ENCODE measurements at places on chromosomes 11 and 22.

- peak; percentile 48 for DNase-seq
Observed at GRCh38 chr22:36386351-36386899, 1.3 kb downstream of the MYH9 start.

GRCh38 chr11:27699926-27700350 is 317 bp downstream of the BDNF start:
- no peak for DNase-seq

- no peak for DNase-seq
Observed at GRCh38 chr11:1138097-1138496, 19.7 kb upstream of the MUC5AC start.

GRCh38 chr22:44494497-44494896 is 3.5 kb downstream of the RTL6 start:
- no peak for DNase-seq

DNA sequence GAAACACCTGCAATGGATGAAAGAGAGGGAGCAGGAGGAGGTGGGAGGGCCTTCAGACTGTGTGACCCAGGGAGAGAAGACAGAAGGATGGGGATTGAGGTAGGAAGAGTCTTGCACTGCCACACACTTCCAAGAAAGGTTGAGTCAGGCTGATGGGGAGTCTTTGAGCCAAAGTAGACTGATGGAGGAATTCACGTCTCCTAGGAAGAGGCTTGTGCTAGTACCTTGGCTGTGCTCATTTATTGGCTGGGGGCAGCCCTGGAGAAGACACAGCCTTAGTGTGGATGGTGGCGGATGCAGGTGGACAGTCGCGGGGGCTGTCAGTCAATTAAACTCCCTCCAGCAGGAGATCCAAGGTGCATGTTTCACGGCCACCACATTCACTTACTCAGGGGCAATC is 16.2 kb upstream of the ACCSL start:
- DNase-seq: no peak

DNA sequence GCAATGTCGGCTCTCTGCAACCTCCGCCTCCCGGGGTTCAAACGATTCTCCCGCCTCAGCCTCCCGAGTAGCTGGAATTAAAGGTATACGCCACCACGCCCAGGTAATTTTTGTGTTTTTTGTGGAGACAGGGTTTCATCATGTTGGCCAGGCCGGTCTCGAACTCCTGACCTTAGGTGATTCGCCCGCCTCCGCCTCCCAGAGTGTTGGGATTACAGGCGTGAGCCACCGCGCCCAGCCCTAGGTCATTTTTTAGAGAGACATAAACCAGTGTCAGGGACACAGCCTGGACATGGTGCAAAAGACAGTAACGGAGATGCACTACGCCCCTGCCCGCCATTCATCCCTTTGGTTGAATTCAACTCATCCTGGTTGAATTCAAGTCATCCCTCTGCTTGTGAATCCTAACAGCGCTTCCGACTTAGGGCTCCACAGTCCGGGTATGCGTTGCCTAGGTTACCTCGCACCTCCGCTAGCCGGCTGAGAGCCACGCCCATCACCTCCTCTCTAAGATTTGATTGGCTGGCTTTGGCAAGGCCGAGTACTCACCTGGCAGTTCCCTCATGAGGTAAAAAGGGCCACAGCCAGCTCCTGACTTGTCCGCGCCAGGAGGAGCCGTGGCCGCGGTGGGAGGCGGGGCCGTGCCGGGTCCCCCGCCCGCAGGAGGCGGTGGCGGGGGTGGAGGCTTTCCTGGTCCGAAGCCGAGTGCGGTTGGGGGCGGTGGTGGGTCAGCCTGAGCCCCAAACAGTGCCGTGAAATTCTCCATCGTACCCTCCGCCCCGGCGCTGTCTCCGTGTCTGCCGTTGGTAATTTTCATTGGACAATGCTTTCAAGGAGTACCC is at the start of gene MED19:
Gene MED19 (minus strand): TSS at position 802 of the 842 bp plus-strand sequence. CDS start 36 bp downstream, at position 766.
- peak; percentile 90 for DNase-seq

GRCh38 chr11:28153586-28153985 is 45.4 kb downstream of the METTL15 start:
- no peak for DNase-seq

GRCh38 chr11:78192223-78192719 is 3.6 kb downstream of the USP35 start:
- no peak for DNase-seq

- no peak for DNase-seq
Observed at GRCh38 chr22:21450858-21451353, 16.3 kb upstream of the TMEM191C start.

GRCh38 chr22:17118342-17118741 is 2.8 kb downstream of the TMEM121B start:
- no peak for DNase-seq

DNA sequence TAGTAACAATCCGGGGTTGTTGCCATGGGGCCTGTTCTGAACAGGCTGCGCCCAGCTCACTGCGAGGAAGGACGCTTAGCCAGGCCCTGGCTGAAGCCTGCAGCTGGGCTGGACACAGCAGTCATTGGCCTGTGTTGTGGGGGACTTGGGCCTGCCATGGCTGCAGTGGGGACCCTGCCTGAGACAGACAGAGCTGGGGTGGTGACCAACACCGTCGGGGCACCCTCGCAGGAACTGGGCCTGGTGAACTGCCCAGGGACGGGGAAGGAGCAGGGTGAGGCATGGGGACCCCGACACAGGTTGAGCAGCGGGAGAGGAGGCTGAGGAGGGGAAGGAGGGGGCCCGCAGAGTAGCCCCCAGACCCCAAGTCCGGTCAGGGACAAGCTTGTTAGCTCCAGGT is 8.9 kb downstream of the PHLDA2 start:
- no peak for DNase-seq

GRCh38 chr11:45662665-45663485 is 2.5 kb downstream of the CHST1 start:
- DNase-seq: no peak

GRCh38 chr11:78532991-78533390 is 41.7 kb downstream of the NARS2 start:
- DNase-seq: no peak

GRCh38 chr22:25651332-25652085 is 87.0 kb downstream of the GRK3 start:
- DNase-seq: no peak

GRCh38 chr11:47177229-47177845 is 658 bp upstream of the ARFGAP2 start:
- DNase-seq: peak; percentile 92

DNA sequence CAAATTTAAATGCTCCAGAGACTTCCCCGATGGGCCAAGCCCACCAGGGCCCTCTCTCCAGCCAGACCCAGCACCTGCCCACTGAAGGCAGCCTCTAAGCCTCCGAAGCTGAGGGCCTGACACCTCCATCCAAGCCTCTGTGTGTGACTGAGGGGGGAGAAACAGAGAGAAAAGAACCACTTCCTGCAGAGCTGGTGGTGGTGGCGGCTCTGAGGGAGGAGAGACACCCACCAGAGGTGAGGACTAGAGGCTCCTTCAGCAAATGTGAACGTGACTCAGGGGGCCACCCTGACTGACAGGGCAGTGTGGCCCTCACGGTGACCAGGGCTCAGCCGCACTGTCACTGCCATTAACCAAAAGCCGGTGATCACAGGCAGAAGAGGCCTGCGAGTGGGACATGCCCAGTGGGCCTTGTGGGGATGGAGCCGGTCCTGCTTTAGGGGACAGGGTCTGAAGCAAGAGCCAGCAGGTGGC is 31.0 kb upstream of the CD5 start:
- peak; percentile 75 for DNase-seq

DNA sequence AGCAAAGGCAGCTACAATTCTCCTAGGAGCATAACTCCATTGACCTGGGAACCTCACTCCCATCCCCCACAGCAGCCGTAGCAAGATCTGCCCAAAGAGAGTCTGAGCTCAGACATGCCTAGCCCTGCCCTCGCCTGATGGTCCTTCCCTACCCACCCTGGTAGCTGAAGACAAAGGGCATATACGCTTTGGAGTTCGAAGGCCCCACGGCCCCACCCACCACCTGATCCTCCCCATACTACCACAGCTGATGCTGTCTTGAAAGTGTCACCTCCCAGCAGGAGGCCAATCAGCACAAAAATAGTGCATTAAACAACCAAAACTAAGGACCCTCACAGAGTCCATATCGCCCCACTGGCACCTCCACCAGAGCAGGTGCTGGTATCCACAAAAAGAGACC is 22.6 kb upstream of the GNAZ start:
- no peak for DNase-seq

GRCh38 chr22:24481641-24482040 is 13.5 kb upstream of the UPB1 start:
- DNase-seq: no peak

DNA sequence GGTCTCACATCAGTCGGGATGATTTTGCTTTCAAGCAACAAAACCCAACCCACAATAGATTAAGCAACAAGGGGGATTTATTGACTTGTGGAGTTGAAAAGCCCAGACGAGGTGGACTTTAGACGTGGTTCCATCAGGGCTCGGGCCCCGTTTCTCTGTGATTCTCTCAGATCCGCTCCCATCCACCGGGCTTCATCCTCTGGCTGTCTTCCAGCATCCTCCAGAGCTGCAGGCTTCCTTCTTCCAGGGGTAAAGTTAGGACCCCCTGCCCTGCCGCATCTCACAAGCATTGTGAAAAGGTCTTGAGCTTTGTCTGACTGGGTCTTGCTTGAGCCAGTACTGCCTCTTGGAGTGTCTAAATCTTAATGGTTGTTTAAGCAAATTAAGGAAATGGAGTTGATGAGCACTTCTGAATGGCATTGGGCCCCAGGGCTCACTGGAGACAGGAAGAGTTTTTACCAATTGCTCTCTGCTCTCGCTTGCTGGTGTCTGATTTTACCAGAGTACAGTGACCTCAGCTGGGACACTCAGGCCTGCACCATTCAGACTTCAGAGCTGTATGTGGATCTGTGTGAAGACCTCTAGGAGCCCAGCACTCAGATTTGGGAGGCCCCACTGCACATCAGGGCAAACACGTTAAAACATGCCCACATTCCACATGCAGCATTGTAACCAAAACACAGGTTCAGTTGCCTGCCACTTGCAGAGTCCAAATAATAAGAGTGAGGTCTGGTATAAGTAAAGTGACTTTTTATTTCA is 13.5 kb upstream of the FTH1 start:
- DNase-seq: no peak

DNA sequence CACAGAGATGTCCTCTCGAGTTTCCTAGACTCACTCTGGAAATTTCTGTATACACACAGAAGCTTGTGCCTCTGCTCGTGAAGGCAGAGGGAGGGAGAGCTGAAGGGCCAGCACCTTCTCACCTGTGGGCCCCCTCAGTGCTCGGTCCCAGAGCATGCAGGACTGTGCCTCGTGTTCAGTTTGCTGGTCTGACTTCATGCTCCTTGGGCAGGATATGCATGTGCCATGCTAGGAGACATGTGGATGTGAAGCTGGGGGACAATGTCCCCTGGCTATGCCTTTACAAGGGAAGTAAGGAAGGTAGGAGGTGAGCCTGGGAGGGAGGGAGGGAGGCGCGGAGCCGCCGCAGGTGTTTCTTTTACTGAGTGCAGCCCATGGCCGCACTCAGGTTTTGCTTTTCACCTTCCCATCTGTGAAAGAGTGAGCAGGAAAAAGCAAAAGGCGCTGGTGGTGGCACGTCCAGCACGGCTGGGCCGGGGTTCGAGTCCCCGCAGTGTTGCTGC is 22.6 kb downstream of the NEAT1 start:
- DNase-seq: no peak

GRCh38 chr22:19398206-19398605 is 33.3 kb downstream of the HIRA start:
- DNase-seq: no peak

DNA sequence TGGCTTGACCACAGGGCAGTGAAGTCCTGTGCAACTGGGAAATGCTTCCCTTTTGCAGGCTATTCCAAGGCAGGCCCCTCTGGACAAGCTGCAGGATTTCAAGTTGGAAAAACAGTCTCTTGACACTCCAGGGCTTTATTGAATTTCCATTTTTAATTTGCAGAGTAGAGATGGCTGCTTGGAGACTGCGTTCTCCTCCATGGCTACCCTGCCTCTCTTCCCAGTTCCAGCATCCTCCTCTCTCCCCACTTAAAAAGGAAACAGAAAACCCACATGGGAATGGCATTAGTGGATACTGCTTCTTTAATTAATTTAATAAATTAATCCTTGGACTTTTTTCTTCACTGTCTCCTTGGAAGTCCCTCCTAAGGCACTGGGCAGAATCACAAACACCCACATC is 115.6 kb downstream of the DSCAML1 start:
- DNase-seq: no peak

DNA sequence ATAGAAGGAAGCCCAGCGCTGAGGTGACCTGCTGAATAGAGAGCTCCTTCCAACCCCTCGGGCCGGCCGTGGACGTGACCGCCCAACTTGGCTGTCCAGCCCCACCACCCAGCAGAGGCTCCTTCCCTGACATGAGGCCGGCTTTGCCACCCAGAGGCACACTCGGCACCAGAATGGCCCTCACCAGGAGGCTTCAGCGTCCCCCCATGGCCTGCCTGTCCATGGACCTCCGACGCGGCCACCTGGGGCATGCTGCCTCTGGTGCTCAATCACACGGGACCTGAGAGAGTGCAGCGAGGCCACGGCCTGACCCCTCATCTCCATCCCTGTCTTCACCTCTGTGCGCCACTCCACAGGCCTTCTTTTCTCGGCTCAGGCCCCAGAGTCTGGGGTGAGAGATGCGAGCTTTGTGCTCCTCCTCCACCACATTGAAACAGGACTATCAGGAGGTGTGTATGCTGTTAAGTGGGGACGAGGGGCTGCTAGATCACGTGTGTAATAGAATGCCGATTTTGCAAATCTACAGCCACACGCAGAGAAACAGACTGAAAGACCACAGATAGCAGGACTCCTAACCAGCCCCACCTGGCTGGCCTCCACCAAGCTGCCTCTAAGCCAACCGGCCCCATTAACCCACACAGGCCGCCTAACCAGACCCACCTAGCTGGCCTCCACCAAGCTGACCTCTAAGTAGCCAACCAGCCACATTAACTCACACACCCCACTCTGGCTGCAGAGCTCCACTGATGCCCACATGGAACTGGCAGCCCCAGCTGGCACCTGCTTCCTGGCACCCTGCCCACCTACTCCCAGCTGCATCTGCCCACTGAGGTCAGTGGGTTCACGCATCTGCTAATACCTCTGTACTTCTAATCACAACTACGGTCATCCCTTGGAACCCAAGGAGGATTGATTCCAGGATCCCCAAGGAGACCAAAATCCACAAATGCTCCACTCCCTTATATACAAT is 20.7 kb downstream of the LINC01488 start:
- DNase-seq: no peak

GRCh38 chr11:33577204-33577603 is 123.4 kb downstream of the C11orf91 start:
- DNase-seq: no peak
